ENCODE measurements at places on chromosomes 1 and 21.

DNA sequence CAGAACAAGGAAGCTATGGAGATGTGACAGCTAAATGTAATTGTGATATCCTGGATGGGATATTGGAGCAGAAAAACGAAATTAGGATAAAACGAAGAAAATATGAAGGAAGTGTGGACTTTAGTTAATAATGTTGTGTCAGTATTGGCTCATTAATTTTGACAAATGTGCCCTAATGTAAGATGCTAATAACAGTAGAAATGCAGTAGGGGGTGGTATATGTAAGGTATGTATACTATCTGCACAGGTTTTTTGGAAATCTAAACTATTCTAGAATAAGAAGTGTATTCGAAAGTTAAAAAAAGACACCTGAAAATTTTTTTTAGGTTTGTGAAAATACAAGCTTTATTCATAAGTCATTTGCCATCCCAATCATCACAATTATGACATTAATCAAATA is 421.4 kb upstream of the B3GALT2 start:
- DNase-seq = no peak

DNA sequence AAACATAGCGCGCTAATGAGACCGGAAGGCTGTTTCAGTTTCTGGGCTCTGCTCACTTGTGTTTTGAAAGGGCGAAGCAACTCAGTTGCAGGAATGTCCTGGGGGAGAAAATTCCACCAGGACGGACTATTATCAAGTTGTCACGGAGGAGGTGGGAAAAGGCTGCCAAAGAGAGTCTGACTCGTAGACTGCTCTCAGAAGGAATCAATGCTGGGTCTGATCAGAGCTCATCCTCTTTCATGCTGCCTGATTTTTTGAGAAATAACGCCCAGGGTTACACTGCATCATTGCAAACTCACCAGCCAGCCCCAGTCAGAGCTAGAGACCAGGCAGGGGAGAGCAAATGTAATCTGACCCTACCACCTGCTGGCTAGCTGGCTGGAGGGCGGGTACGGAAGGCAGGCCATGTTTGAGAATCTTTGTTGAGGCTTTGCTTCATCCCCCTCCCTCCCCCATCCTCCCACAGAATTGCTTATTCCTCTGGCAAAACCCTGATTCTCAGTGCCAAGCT is 36.4 kb upstream of the BCL9 start:
- DNase-seq = peak; percentile 2

DNA sequence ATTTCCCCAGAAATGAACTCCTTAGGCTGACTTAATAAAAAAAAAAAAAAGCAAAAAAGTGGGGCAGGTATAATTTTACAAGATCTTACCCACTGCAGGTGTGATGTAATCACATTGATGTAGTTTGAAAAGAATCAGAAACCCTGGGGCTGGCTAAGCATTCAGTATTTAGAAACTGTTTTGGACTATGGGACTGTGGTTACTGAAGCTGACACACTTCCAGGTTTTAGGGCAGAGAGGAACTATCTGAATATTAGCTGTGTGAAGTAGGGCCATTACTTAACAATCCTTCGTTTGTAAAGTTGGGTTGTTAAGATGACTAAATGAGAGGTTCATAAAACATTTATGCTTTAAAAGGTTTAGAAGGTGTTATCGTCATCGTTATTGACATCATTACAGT is 165.3 kb downstream of the FASLG start:
- DNase-seq = no peak

GRCh38 chr1:39727221-39727931 is 11.3 kb upstream of the PPIE start:
- no peak for DNase-seq

DNA sequence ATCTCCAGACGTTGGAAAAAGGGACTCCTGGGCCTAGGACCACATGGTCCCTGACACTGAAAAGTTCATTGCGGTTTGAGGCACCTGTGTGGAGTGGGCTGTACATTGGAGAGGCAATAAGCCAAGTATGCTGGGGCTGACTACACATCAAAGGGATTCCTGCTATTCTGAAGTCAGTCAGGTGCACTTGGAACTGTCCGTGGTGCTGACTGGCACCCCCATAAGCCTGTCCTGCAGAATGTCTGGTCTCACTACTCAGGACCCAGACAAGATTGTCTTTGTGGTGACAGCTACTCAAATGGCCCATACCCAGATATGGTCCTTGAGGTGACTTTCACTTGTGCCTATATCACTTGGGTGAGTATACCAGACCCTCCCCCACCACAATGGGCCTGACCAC is 150.6 kb downstream of the RWDD3 start:
- DNase-seq = no peak

Measured in NCI-H1417 treated with DMSO at 0.1 percent for 48 hours (cell line).